ENCODE measurements at places on chromosomes 13 and 19.

DNA sequence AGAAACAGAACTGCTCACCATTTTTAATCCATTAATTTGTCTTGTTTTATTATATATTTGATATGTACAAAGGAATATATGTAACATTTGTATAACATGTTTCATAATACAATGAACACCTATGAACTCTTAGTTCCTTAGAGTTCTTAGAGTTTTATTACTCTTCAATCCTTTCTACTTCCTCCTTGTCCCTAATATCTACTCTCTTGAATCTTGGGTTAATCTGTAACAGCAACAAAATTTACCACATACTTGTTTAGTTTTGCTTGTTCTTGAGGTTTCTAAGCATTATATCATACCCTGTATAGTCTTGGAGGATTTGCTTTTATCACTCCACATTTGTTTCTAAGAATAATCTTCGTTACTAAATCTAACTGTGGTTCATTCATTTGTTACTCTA, 151.4 kb downstream of the PDS5B start:
- no peak for DNase-seq

DNA sequence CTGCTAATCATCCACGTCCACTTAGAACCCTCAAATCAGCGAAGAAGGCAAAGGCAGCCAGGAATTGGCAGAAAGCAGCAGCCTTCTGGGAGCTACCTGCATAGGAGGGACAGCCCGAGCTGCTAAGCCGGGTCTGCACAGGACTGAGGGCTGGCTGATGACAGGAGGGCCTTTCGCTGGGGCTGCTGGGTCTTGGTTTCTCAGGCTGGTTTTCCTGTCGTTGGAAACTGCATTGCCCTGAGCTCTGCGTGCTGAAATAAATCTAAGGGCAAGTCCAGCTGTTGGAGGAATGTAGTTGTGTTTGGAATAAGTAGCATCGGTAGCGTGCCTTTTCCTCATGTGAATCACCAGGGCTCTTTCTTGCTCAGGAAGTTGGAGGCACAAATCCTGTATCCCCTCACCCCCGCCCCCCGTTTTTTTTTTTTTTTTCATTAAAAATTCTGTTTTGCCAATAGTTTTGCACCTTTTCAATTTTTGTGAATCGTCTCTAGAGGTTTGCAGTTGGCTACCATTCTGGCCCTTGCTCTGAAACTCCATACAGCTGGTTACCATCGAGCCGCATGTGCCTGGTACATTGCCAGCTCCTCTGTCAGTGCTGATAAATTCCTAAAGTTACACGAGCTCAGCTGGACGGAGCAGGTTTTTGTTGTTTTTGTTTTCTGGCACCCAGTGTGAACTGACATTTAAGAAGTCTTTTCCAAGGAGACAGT, 193.9 kb upstream of the RNF113B start:
- DNase-seq = peak; percentile 76

- DNase-seq = peak; percentile 3
Measured at GRCh38 chr13:96075953-96076543, 13.9 kb upstream of the HS6ST3 start.

- DNase-seq = no peak
Measured at GRCh38 chr19:3456925-3457527, 23.3 kb downstream of the SMIM24 start.

- no peak for DNase-seq
Measured at GRCh38 chr19:33781996-33782395, 14.7 kb upstream of the KCTD15 start.

- no peak for DNase-seq
Measured at GRCh38 chr13:90997951-90998350, 349.5 kb upstream of the MIR17HG start.

GRCh38 chr13:113539822-113540221, 44.7 kb upstream of the TFDP1 start:
- DNase-seq = no peak

- peak; percentile 11 for DNase-seq
Measured at GRCh38 chr13:80379245-80379644, 38.3 kb upstream of the SPRY2 start.

DNA sequence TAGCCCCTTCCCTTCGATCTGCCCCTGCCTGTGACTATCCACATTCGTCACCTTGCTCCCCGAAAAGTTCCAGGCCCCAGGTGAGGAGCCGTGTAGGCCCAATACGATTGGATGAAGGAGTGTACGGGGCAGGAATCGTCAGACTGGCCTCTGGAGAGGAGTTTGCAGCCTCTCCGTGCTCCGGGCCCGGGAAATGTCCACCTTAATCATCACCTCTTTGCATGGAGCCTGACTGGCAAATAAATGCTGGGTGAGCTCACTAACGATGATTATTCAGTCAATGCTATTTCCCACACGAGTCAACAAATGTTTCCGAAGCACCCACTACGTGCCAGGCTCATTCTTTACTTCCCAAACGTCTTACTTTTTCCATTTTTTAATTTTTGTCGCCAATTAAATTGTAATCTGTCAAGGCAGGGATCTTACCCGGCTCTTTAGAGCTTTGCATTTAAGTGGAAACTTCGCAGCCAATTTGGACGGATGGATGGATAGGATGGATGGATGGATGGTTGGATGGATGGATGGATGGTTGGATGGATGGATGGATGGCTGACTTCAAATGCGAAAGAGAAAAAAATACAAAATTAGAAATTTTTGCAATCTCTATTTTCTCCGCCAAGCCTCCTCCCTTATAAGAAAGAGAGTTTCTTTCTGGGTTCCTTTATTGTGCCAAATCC, 45.8 kb downstream of the TGDS start:
- DNase-seq = peak; percentile 31

GRCh38 chr13:40254394-40254793, 412.0 kb downstream of the FOXO1 start:
- DNase-seq = no peak

DNA sequence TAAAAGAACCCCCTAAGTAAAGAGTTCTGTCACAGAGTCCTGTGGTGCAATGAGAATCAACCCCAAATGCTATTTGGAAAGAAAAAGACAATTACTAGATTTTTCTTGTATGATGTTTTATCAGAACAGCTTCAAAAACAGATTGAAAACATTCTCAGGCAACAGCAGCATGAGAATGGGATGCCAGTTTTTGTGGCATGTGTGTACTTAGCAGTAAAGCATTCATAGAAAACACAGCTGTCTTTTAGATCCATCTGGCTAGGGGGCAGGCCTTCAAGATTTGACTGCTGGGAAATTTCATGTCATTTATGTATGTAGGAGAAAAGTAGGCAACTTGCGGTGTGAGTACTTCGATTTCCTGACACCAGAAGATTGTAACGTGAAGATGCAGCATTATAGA, 170.5 kb upstream of the HTR2A start:
- DNase-seq = no peak

DNA sequence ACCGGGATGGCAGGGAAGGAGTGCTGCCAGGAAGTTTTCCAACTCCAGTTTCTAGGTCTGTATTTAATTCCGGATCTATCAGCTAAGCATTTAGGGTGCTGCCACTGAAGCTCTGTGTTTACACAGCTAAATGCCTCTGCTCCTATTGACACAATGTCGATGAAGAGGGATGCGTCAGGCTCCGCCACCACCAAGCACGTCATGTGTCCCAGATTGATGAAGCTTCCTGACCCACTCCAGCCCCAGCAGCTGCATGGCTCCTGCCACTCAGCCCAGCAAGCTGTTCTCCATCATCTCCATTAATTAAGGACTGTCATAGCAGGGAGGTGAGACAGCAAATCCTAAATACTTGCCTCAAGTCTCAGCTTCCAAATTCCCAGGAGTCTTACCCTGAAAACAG, 435.2 kb upstream of the ZNF507 start:
- no peak for DNase-seq

All from GM04503 (cell line).